Large intestine (tissue), 12 donors: ENCODE measurements at places on chromosomes 1 and 21. TPM values are rescaled to one million over a fixed set of nuclear protein-coding genes. Genes with fewer than 3 reads are reported as not detected.

The CAMK1G gene
- polyA plus RNA-seq, result 0.63 TPM

GRCh38 chr1:14939527-14940284, 213.8 kb upstream of the TMEM51 start:
- H3K27me3 ChIP-seq, result no peaks in the 10 kb centered on the region
- peaks cover 2% of the 10 kb centered on the region for H3K36me3 ChIP-seq
- H3K4me1 ChIP-seq, result peaks cover 47% of the 10 kb centered on the region
- H3K4me3 ChIP-seq, result no peak overlapping the region

DNA sequence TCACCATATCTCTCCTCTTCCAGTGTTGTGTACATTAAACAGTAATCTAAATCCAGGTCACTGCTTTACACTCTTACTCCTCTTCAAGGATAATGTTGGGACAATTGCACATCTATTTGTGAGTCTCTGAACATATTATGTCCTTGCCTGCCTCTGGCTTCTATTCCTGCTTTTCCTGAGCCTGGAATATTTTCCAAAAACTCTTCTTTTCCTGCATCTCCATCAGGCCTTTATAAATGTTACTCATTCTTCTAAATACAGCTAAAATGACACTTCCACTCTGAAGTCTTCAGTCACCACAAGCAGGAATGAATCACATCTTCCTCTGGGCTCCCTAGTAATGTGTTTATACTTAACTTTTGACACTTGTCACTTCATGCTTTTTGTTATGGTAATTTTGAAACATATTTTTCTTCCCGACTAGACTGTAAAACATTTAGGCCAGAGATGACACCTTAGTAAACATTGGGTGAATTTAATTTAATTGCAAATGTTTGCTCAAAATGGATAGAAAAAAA, 396.0 kb downstream of the LRRIQ3 start:
- no peak overlapping the region for H3K27ac ChIP-seq
- H3K4me3 ChIP-seq, result no peak overlapping the region
- H3K36me3 ChIP-seq, result no peaks in the 10 kb centered on the region
- peaks cover 7% of the 10 kb centered on the region for H3K4me1 ChIP-seq

- no peaks in the 10 kb centered on the region for H3K4me1 ChIP-seq
- no peak overlapping the region for H3K27ac ChIP-seq
- H3K36me3 ChIP-seq, result no peaks in the 10 kb centered on the region
- no peak overlapping the region for H3K4me3 ChIP-seq
- DNase-seq, result no peak
These were observed 202.6 kb upstream of the COA6 start for GRCh38 chr1:234170622-234171021.

DNA sequence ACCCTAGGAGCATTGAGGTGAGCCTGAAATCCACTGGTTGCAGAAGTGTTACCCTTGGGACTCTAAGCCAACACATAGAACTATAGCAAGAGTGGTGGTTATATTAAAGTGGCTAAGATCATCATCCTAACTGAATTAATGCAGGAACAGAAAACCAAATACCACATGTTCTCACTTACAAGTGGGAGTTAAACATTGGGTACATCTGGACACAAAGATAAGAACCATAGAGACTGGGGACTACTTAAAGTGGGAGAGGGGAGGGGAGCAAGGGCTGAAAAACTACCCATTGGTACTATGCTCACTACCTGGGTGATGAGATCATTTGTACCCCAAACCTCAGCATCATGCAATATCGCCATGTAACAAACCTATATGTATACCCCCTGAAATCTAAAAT, 100.0 kb downstream of the SLC25A24 start:
- no peaks in the 10 kb centered on the region for H3K4me1 ChIP-seq
- H3K36me3 ChIP-seq, result no peaks in the 10 kb centered on the region
- H3K4me3 ChIP-seq, result no peak overlapping the region

DNA sequence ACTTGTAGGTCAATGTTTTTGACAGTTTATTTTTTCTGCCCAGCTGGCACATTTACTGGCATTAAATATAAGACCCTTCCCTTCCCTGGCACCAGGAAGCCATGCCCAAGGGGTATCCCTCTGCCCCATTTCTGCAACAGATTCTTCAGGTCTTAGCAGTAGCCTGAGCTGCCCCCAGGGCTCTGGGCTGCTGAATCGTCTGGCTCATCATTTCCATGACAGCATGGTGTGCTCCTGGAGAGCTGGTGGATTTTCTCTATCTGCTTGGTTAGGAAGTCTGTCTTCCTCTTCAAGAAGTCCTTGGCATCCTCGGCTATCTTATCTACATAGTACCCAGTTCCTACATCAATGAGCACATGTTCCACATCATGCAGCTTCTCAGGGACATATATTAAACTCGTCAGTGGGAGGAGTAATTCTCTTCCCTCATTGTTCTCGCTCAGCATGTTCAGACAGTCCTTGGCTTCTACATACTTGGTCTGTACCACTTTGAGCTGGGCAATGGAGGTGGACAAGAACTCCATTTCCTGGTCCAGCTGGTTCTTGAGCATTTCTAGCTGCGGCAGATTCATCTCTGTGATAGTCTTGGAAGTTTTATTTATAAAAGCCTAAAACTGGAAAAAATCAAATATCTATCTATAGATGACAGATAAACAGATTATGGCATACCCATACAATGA, 23.5 kb downstream of the MIA3 start:
- H3K27ac ChIP-seq, result no peak overlapping the region
- H3K27me3 ChIP-seq, result no peaks in the 10 kb centered on the region
- peaks cover 8% of the 10 kb centered on the region for H3K36me3 ChIP-seq

DNA sequence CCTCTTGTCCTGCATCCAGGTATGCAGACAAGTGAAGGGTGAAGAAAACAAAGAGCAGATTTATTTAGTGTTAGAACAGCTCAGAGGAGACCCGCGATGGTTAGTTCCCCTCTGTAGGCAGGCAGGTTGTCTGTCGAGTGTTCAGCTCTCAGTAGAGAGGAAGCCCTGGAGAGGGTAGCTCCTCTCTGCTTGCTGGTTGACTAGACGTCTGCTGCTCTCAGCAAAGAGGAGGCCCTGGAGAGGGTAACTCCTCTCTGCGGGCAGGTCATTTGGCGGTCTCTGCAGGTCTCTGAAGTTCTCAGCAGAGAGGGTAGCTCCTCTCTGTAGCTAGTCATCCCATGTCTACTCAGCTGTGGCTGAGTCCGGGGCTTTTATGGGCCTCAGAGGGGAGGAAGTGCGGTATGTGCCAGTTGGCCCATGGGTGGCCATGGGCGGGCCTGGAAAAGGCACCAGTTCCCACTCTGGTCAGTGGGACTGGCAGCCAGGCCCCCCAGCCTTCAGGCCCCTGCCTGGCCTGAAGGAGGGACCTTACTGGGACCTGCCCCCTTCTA, 13.4 kb downstream of the ZBTB40 start:
- no peak overlapping the region for H3K4me3 ChIP-seq
- no peak overlapping the region for H3K27ac ChIP-seq
- no peaks in the 10 kb centered on the region for H3K27me3 ChIP-seq
- no peaks in the 10 kb centered on the region for H3K36me3 ChIP-seq
- DNase-seq, result no peak
